CD4-positive, alpha-beta T cell treated with Interleukin-15 for 4 hours (primary cell): ENCODE measurements at places on chromosomes 13 and 19.

GRCh38 chr19:30071871-30072270 is 129.8 kb downstream of the URI1 start:
- no peak for DNase-seq

DNA sequence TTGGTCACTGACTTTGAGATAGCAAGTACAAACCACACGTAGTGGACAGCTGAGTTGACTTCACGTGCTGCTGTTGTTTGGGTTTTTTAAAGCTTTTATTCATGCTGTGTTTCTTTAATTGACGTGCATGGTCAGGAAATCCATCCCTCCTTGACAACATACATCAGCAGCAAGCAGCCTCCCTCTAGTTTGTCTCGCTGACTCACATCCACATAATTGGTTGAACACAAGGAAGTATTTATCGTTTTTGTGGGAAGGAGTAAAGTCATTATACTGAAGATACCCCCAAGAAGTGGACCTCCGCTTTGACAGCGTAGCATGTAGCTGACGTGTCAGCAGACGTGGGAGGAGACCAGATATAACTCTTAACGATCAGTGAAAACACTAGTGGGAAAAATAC is 355.8 kb downstream of the MYO16 start:
- no peak for DNase-seq

- DNase-seq = no peak
Measured at GRCh38 chr13:112481458-112481857, 105.3 kb downstream of the SPACA7 start.

- DNase-seq = peak; percentile 10
Measured at GRCh38 chr13:100506600-100507422, 81.8 kb downstream of the GGACT start.
